Sigmoid colon (tissue), 7 donors: ENCODE measurements at places on chromosomes 2 and 18. TPM values are rescaled to one million over a fixed set of nuclear protein-coding genes. Genes with fewer than 3 reads are reported as not detected.

DYSF gene
- 12.5 TPM for total RNA-seq

KCMF1 gene
- 64.5 TPM for total RNA-seq

GRCh38 chr2:97993926-97994325 lies 1.8 kb downstream of the TMEM131 start:
- no peak overlapping the region for H3K27ac ChIP-seq
- H3K27me3 ChIP-seq: no peaks in the 10 kb centered on the region
- no peaks in the 10 kb centered on the region for H3K36me3 ChIP-seq
- H3K4me1 ChIP-seq: peaks cover 39% of the 10 kb centered on the region
- no peak overlapping the region for H3K4me3 ChIP-seq

- DNase-seq: no peak
- no peak overlapping the region for H3K27ac ChIP-seq
- H3K36me3 ChIP-seq: no peaks in the 10 kb centered on the region
- H3K4me1 ChIP-seq: no peaks in the 10 kb centered on the region
These were observed 41.9 kb downstream of the BABAM2 start for GRCh38 chr2:27932396-27932795.

GRCh38 chr2:115574667-115575066 lies 1132.2 kb downstream of the DPP10 start:
- H3K4me1 ChIP-seq: peaks cover 2% of the 10 kb centered on the region
- no peaks in the 10 kb centered on the region for H3K27me3 ChIP-seq
- H3K36me3 ChIP-seq: no peaks in the 10 kb centered on the region
- no peak overlapping the region for H3K4me3 ChIP-seq

DNA sequence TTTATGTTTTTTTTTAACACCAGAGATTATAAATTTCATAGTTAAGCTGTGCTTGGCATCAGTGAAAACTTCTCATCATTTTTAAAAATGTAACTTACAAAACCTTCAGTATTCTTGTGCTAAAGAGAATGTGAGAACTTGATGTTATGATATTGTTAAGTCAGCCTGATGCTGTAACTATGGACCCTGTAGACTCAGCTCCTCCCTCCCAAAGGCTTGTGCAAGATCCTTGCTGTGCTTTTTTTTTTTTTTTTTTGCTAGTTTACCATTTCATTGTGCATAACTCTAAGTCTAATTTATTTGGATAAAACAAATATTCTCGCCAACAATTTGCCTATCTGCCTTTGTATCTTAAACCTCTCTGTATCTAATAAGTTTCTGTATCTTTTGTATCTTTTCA lies 12.9 kb upstream of the TFPI start:
- H3K27ac ChIP-seq: no peak overlapping the region
- no peak overlapping the region for H3K4me3 ChIP-seq
- H3K4me1 ChIP-seq: no peaks in the 10 kb centered on the region
- H3K36me3 ChIP-seq: no peaks in the 10 kb centered on the region

DNA sequence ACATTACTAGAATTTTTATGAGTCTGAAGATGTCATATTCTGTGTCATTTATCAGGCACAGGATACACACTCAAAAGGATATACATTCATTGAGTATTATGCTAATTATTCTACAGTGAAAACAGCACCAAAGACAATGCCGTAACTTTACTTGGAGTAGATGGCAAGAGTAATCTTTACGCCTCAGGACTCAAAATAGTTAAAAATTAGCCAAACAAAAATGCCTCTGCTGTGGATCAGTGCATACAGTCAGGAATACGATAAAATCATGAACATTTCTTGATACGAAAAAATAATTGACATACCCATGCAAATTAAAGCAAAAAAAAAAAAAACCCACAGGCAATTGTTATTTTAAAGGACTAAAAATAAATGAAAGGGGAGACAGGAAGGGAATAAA lies 129.7 kb downstream of the NETO1 start:
- H3K4me3 ChIP-seq: no peak overlapping the region
- H3K36me3 ChIP-seq: no peaks in the 10 kb centered on the region
- H3K27me3 ChIP-seq: no peaks in the 10 kb centered on the region
- no peaks in the 10 kb centered on the region for H3K4me1 ChIP-seq
- no peak for DNase-seq

SNED1 gene
- 8.3 TPM for total RNA-seq

DNA sequence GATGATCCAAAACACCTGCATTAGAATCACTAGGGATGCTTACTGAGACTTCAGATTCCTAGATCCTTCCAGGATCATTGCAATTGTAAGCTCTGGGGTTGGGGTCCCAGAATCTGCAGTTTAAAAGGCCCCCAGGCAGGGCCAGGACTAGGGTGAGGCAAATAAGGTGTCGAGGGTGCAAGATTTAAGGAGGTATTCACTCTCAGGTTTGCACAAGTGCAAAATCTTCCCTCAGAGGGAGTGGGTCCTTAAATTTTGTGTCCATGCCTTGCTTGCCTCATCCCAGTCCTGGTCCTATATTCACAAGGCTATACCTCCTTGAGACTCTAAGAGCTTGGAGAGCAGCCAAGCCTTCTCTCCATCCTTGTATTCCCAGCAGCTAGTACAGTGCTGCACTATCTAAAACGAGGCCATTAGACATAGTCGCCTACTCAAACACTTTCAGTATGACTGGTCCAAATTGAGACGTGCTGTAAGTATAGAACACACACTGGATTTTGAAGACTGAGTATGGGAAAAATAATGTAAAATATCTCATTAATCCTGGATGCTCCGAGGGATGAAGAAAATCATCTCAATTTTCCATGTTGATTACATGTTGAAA lies 31.6 kb upstream of the MREG start:
- H3K4me3 ChIP-seq: no peak overlapping the region
- H3K4me1 ChIP-seq: no peaks in the 10 kb centered on the region
- no peak for DNase-seq
- H3K27me3 ChIP-seq: no peaks in the 10 kb centered on the region

DNA sequence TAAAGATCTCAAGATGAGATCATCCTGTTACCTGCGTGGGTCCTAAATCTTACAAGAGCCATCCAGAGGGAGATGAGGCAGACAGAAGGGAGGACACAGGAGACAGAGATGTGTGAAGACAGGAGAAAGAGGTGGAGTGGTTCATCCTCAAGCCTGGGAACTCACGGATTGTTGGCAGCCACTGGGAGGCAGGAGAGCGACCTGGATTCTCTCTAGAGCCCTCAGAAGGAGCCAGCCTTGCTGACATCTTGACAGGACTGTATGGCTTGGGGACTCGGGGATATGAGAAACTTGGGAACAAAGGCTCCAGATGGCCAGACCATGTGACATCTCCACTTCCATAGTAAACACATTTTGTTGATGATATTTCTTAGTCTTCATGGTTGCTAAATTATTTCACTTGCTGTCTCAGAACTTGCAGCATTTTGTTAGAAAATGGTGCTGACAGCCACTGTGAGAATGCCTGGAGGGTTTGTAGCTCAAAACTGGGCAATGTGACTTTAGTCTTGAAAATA lies 57.8 kb upstream of the MC2R start:
- no peaks in the 10 kb centered on the region for H3K27me3 ChIP-seq
- H3K36me3 ChIP-seq: no peaks in the 10 kb centered on the region
- DNase-seq: no peak
- H3K27ac ChIP-seq: no peak overlapping the region
